ENCODE measurements at places on chromosomes 1 and 21.
A peak's percentile ranks its signal among the peaks of the same experiment; 100 is the strongest.

- peak; percentile 13 for DNase-seq
Measured at GRCh38 chr1:182725259-182726255, 41.2 kb upstream of the RGS8 start.

DNA sequence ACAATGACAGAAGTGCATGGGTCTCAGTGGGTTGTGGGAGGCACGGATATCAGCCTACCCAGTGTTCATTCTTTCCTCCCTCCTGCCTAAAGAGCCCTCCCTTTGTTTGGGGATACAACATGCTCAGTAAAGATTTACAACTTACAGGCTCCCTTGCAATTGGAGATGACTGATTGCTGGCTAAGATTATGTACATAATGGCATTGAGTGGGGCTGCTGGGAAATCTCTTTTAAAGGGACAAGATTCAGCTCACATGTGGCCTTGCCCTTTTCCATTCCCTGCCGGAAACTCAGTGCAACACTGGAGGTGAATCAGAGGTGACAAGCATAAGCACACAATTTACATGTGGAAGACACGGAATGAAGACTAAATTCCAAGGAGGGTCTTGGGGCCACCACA lies 83.7 kb upstream of the CHRM3 start:
- DNase-seq = no peak

- peak; percentile 6 for DNase-seq
Measured at GRCh38 chr21:24844671-24845070, 762.6 kb downstream of the MRPL39 start.

GRCh38 chr1:203031467-203031866 lies 5.2 kb downstream of the PPFIA4 start:
- no peak for DNase-seq

DNA sequence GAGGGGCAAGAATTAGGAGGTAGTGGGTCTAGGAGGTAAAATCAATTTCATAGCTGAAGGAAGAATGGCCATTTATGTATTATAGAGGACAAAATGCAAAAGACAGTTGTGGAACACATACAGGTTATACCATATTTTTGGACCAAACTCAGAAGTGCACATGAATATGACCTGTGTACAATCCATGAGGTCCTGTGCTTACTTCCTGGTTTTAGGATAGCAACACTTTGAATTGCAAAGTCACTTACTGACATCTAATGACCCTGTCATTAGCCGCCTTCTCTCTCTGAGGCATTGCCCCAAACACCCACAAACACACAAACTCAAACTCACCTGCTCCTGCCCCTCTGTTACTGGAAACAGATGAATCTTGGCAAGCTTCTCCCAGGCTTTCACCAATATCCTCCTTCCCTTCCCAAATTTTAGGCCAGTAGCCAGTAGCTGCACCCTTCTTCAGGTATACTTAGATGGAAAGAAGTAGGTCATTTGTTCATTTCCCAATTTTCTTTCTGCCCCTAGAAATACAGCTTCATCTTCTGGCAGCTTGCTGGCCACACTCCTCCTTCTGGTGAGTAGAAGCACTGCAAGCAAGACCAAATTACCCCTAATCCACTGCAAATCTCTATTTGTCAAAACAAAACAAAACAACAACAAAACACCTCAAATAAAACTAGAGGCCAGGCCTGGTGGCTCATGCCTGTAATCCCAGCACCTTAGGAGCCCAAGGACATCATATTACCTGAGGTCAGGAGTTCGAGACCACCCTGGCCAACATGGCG lies 13.7 kb upstream of the RPL5 start:
- no peak for DNase-seq
